NCI-H345 (cell line): ENCODE measurements at places on chromosomes 2 and 18.

DNA sequence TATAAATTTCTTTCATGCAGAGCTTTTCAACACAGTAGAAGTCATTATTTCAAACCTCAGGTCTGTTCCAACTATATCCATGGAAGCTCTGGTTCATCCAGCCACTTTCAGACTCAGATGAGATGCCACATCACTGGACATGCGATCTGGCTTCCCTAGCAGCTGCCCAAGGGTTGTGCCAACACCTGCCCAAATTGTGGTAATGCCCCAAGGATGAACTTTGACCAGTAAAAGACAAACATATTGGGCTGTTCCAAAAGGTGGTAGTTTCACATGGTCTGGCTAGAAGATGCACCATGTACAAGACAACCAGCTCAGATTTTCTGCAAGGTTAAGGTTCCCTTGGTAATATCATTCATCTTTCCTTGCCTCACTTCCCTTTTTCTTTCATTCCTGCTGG is 101.9 kb downstream of the THADA start:
- DNase-seq = no peak

DNA sequence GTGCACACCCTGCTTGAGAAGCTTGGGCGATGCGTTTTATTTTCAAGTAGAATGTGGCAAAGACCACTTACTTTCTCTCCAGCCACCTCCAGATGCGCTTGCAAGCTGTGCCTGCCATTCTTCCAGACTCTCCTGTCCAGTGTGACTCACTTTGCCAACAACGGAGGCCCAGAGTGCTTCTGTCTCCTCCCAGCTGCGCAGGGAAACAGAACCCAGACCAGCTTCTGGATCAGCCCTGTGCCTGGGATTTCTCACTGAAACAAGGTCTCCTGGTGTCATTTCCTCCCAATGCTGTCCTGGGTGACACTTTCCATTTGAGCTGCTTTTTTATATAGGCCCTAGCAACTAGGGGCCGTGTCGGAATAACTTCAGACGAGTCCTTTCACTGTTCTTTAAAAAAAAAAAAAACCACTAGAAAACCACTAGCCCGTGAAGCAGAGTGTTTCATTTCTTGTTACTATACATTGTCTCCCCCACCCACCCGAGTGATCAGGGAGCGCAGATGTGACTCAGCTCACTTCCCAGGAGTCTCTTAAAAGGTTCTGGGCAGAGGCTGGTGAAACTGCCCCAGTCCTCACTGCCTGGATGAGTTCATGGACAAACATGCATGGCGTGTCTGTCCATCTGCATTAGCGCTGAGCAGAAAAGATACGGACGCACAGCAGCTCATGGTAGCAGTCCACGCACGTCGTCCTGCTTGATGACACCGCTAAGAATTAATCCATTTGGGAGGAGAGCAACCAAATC is 25.3 kb upstream of the RPL31 start:
- DNase-seq = no peak

- DNase-seq = no peak
Measured at GRCh38 chr2:95277246-95277906, 3.1 kb downstream of the PROM2 start.

GRCh38 chr2:233300401-233300800 is 7.2 kb upstream of the SAG start:
- no peak for DNase-seq

DNA sequence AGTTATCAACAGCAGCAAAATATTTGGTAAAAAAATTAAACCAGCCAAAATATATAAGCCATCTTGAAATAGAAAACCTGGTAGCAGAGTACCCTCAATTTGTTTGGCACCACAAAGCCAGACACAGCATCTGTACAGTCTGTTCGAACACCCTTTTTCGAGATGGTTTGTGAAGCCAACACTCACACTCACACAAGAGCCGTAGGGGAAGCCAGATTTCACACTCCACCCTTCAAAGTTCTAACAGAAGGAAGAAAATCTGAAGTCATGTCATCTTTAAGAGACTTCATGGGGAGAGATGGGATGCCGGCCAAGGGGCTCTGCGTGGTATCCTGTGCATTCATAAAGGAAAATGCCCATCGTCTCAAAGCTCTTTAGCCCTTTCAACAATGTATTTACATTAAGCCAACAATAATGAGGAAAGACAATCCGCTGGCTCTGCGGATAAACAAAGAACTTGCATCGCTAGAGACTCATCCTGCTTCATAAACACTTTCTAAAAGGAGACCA is 451.5 kb upstream of the CHST9 start:
- peak; percentile 56 for DNase-seq

- no peak for DNase-seq
Measured at GRCh38 chr2:168626096-168626495, 170.0 kb downstream of the CERS6 start.

GRCh38 chr2:208440716-208441115 is 34.1 kb downstream of the PTH2R start:
- DNase-seq = no peak

DNA sequence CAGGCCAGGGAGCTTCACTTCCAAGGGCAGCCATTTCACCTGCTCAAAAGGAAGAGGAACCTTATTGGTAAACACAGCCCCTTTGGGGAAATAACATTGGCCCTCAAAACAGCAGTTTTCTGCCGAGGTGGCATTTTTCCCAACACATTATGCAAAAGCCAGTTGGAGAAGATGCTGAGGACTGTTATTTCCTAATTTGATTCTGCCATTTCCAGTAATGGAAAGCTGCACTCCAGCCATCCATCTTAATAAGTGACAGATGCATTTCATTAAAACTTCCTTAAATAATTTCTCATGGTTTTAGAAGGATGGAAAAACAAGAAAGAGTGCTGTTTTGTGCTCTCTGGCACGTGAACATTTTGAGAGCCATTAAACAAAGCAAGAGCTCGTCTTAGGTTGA is 55.9 kb upstream of the ALK start:
- DNase-seq = no peak

GRCh38 chr2:85133751-85134254 is 611 bp downstream of the TCF7L1 start:
- no peak for DNase-seq

DNA sequence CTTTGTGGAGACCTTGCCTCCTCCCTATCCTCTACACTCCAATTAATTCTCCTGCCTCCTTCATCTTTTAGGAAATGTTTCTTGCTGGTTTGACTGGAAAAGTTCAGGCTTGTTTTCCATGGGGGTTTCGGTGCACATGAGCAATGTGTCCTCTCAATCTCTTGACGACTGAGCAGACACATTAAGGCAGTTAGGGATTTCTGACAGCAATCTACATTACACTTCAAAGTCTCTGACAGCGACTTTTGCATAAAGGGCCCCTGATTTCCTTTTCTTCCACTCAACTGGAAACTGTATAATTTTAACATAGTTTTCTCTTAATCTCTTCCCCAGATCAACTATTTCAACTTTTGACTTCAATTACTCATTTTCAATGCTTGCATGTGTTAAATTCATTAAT is 394.0 kb downstream of the MEIS1 start:
- DNase-seq = no peak

- no peak for DNase-seq
Measured at GRCh38 chr18:22447792-22448191, 30.1 kb upstream of the CTAGE1 start.

- DNase-seq = peak; percentile 23
Measured at GRCh38 chr2:65834771-65835475, 402.5 kb upstream of the SPRED2 start.

DNA sequence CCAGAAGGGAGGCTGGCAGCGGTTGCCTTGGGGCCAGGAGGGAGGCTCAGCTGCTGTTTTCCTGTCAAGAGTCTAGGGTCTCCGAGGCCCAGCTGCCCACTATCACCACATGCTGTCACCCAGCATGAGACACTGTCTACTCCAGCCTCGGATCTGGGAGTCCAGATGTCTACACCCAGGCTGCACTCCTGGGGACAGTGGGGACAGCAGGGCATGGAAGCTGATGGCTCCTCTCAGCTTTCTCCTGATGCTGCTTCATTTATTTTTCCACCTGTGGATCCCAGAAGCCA is 134.0 kb downstream of the PTGR3 start:
- no peak for DNase-seq

DNA sequence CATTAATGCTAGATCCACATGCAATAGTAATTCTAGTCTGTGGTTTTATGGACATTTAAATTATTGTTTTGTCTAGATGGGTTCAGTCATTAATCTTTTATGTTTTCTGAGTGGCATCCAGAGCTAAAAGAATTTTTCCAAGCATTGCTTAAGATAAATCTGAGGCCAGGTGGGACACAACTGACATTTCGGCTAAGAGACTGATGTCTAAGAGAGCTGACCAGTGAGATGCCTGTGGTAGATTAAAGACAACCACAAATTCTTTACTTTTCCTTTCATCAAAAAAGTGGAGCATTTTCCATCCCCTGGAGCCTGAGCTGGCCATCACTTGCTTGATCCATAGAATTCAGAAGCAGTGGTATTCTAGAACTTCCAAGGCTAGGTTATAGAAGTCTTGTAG is 182.2 kb downstream of the NRP2 start:
- DNase-seq = no peak

DNA sequence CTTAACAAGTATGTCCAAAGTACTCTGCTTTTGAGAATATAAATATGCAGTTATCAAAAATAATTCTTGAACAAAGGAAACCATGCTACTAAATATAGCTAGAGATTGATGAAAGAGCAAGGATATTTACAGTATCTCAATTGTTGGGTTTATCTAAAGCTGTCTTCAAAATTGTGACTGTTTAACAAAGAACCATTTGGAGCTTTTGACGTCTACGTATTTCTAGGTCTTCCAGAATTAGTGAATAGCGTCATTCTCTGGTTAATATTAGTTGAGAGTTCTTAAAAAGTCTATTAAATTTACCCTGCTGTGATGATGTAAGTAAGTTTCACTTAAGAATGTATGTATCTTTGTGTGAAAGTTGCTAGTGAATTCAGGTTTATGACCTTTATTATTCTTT is 223.1 kb upstream of the SIX3 start:
- no peak for DNase-seq

DNA sequence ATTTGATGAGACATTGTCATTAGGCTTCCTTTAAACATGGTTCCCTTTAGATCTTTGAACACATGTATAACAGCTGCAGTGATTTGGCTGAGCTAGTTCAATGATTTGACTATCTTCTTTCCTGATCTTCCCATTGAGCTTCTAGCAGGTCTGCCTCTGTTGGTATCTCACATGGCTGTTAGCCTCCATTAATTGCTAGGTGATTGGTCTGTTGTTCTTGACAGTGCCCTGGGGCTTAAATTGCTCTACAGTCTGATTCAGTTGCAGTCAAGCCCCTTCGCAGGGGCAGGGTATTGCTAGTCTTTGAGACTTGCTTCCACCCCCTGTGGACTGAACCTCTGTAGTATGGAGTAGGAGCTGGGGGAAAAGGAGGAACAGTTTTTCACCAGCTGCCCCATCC is 24.1 kb downstream of the SKA1 start:
- DNase-seq = no peak

- DNase-seq = peak; percentile 28
Measured at GRCh38 chr18:62850619-62851306, 135.4 kb downstream of the PHLPP1 start.
